Lung microvascular endothelial cell (primary cell): ENCODE measurements at places on chromosomes 2 and 18. TPM values are rescaled to one million over a fixed set of nuclear protein-coding genes. Genes with fewer than 3 reads are reported as not detected.

GRCh38 chr2:206275312-206276055, 1.0 kb downstream of the ZDBF2 start:
- DNase-seq = peak; percentile 35

DNA sequence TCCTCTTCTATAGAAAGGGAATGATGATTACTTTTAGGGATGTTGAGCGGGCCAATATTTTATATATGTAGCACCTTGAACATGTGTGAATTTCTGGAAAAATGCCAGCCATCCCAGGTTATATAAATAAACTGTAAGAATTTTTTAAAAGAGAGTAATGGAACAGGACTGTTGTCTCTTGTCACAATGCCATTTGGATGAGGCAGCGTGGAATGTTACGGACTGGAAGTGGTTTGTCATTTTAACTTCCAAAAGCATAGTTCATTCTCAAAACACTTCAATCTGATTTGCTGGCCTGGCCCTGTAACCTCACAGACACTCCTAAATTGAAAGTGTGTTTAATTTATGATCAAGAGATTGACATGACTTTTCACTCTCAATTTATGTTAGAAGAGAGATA, 70.8 kb downstream of the TPGS2 start:
- no peak for DNase-seq

- no peak for DNase-seq
These were observed 94.8 kb upstream of the CREB1 start for GRCh38 chr2:207434899-207435465.

GRCh38 chr2:174442546-174443510, 44.0 kb downstream of the GPR155 start:
- DNase-seq = peak; percentile 56

DNA sequence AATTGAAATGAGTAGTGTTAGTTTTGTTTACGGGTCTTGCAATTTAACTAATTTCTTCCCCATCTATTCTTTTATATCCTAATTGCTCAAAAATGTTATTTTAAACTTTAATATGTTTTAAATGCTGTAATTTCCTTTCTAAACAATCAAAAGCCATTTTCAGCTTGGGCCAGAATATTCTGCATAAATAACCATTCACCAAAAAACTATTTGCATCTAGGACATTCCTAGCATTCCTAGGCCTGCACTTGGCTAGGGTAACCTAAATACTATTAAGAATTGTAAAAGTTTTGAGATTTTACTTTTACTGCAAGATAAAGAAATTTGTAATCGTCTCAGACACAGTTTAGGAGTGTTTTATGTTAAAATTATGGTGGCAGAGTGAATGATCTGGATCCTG, 7.8 kb upstream of the ETAA1 start:
- DNase-seq = peak; percentile 49

- DNase-seq = no peak
These were observed 58.6 kb upstream of the CCDC195 start for GRCh38 chr2:224774735-224775134.

DNA sequence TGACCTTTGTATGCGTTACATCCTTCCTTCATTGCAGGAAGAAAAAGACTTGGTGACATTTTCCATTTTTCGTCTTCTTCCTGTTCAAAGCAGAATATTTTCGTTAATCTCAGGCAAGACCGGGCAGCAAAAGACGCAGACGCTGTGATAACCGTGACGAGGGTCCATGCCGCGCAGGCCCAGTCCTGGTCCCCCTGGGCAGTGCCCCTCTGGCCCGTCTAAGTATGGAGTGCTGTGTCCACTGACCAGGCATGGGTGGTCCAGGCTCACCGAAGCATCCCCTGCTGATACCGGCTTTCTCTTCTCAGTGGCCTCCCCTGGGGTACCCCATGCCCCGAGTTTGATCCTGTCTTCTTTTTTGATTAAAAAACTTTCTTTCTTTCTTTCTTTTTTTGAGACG, 135.2 kb upstream of the ASB18 start:
- DNase-seq = no peak

- no peak for DNase-seq
These were observed 4.2 kb downstream of the CIB4 start for GRCh38 chr2:26636935-26637334.

Gene ESPNL
- total RNA-seq = not detected in 2 replicates

Gene SULT1C3
- not detected in 2 replicates for total RNA-seq

Gene CROCC2
- not detected in 2 replicates for total RNA-seq

Gene MPP4
- total RNA-seq = 0.20 and 2.0 TPM in 2 replicates

Gene RBMS1
- 41.8 and 74.2 TPM in 2 replicates for total RNA-seq
